ENCODE measurements at places on chromosomes 1 and 21. TPM values are rescaled to one million over a fixed set of nuclear protein-coding genes. Genes with fewer than 3 reads are reported as not detected.

- no peaks in the 10 kb centered on the region for H3K36me3 ChIP-seq
- H3K27me3 ChIP-seq: no peaks in the 10 kb centered on the region
- H3K4me1 ChIP-seq: no peaks in the 10 kb centered on the region
- H3K4me3 ChIP-seq: no peak overlapping the region
Observed at GRCh38 chr1:18597160-18598042, 33.2 kb upstream of the PAX7 start.

- H3K36me3 ChIP-seq: no peaks in the 10 kb centered on the region
- H3K27ac ChIP-seq: no peak overlapping the region
- no peak for DNase-seq
- no peaks in the 10 kb centered on the region for H3K4me1 ChIP-seq
- H3K27me3 ChIP-seq: no peaks in the 10 kb centered on the region
- no peak overlapping the region for H3K4me3 ChIP-seq
Observed at GRCh38 chr1:29361686-29362085, 125.4 kb downstream of the PTPRU start.

Gene NBPF4
- not detected for total RNA-seq

Gene EPHB2
- 0.17 TPM for total RNA-seq

GRCh38 chr1:58754073-58754613 lies 29.7 kb downstream of the JUN start:
- no peaks in the 10 kb centered on the region for H3K27me3 ChIP-seq
- H3K4me1 ChIP-seq: peaks cover 7% of the 10 kb centered on the region
- DNase-seq: no peak
- no peak overlapping the region for H3K27ac ChIP-seq
- H3K36me3 ChIP-seq: no peaks in the 10 kb centered on the region

Gene CD1D
- total RNA-seq: 5.3 TPM

GRCh38 chr21:33734818-33735217 lies 92.5 kb downstream of the ITSN1 start:
- no peaks in the 10 kb centered on the region for H3K27me3 ChIP-seq
- H3K4me3 ChIP-seq: no peak overlapping the region
- no peaks in the 10 kb centered on the region for H3K36me3 ChIP-seq

- no peak overlapping the region for H3K4me3 ChIP-seq
- H3K36me3 ChIP-seq: no peaks in the 10 kb centered on the region
Observed at GRCh38 chr1:180805316-180805715, 107.4 kb upstream of the KIAA1614 start.

DNA sequence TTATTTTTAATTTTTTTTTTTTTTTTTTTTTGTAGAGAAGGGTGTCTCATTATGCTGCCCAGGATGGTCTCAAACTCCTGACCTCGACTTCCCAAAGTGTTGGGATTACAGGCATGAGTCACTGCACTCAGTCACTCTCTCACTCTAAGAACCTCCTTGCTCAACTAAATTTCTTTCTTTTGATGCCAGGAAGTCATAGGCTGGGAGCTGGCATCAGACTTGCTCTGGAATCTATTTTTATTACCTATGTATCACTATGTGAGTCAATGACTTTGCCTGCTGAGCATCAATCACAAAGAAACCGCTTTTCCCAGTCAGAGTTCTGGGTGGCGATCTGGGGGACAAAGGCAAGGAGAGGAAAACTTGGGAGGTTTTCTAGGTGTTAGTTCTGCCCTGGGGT lies 35.5 kb upstream of the PARP1 start:
- no peak overlapping the region for H3K4me3 ChIP-seq
- H3K36me3 ChIP-seq: no peaks in the 10 kb centered on the region
- DNase-seq: no peak
- H3K27ac ChIP-seq: no peak overlapping the region
- H3K27me3 ChIP-seq: no peaks in the 10 kb centered on the region

DNA sequence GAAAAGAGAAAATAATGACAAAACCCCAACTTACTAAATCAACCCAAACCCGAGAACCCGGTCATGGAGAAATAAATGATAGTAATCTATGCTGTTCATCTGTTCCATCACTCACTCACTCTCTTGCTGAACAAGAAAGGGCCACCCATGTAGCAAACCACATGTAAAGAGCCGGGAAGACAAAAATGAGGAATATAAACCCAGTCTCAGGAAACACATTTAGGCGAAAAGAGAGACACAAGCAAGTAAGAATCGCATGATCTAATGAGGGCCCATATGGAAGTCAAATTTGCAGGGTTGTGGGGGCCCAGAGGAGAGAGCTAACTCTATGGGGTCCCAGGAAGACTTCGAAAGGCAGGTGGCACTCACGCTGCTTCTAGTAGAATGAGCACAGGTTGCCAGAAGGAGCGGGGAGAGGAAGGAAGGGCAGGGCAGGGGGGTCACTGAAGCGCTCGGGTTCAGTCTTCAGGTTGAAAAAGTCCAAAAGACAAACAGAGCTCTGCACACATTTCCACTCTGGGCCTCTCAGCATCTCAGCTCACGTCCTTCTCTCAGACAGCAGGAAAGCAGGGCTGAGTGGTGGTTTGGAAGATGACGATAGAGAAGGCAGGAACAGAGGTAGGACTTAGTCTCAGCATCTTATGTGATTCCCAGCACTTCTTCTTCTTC lies 142.9 kb upstream of the KRTAP19-8 start:
- no peaks in the 10 kb centered on the region for H3K36me3 ChIP-seq
- no peak overlapping the region for H3K27ac ChIP-seq
- H3K4me3 ChIP-seq: no peak overlapping the region
- DNase-seq: no peak
- H3K27me3 ChIP-seq: no peaks in the 10 kb centered on the region

Gene DDAH1
- not detected for total RNA-seq

DNA sequence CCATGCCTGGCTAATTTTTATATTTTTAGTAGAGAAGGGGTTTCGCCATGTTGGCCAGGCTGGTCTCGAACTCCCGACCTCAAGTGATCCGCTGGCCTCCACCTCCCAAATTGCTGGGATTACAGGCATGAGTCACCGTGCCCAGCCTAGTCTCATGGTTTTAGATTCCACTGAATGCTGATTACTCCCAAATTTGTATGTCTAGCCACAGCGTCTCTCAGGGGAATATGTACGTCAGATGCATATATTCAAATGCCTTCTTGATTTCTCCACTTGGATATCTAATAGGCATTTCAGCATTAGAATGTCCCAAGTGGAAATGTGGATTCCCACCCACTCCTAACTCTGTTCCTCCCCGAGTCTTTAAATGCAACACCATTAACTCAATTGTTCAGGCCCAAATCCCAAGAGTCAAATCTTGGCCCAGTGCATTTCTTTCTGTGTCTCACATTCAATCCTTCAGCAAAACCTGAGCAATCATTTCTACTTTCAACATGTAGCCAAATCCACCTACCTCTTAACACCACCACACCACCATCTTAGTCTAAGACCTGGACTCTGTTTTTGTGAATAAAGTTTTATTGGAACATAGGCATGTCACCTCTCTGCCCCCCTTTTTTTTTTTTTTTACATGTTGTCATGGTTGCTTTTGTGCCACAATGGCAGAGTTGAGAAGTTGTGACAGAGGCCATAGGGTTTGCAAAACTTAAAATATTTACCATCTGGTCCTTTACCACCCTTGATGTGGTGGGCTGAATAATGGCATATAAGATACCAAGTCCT lies 9.8 kb upstream of the CAMTA1 start:
- H3K27ac ChIP-seq: no peak overlapping the region
- H3K4me1 ChIP-seq: peaks cover 2% of the 10 kb centered on the region
- no peaks in the 10 kb centered on the region for H3K36me3 ChIP-seq
- no peak overlapping the region for H3K4me3 ChIP-seq

DNA sequence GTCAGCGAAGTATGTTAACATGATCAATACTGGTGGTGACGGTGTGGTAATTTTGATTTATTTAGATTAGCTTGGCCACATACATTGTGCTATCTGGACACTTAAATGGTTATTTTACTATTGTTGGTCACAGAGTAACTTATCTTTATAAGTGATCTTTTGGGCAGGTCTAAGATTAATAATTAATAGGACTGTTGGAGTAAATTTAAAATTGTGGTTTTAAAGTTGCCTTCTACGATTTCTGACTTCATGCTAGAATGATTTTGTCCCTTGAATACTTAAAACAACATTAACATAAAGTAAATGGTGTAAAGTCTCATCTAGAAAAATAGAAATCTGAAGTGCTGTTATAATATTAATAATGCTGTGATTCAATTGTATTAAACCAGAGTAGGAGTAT lies 14.7 kb downstream of the SRRM1 start:
- H3K4me1 ChIP-seq: no peaks in the 10 kb centered on the region
- no peak overlapping the region for H3K4me3 ChIP-seq
- H3K36me3 ChIP-seq: peaks cover 94% of the 10 kb centered on the region
- no peak for DNase-seq
- no peak overlapping the region for H3K27ac ChIP-seq
- no peaks in the 10 kb centered on the region for H3K27me3 ChIP-seq

- H3K27me3 ChIP-seq: no peaks in the 10 kb centered on the region
- H3K36me3 ChIP-seq: peaks cover 24% of the 10 kb centered on the region
- peaks cover 17% of the 10 kb centered on the region for H3K4me1 ChIP-seq
- DNase-seq: no peak
Observed at GRCh38 chr1:85259912-85260274, 431 bp upstream of the C1orf52 start.

DNA sequence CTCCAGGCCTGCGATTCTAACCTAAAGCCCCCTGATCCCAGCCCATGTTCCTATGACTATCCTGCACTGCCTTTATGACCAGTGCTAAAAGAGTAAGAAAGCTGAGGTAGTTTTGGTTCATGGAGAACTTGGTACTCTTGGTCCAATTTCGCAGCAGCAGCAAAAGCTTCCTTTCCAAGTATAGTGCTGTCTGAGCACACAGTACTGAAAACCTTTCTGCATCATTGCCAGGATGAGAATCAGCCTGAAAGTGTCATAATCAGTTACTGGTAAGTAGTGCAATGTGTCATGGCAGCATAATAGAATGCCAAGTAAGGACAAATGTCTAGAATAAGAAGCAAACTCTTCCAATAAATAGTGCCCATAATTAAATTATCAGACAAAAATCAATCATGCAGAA lies 889.6 kb upstream of the ADGRL4 start:
- H3K27me3 ChIP-seq: no peaks in the 10 kb centered on the region
- no peaks in the 10 kb centered on the region for H3K4me1 ChIP-seq
- H3K36me3 ChIP-seq: no peaks in the 10 kb centered on the region
- H3K27ac ChIP-seq: no peak overlapping the region

Gene FNDC10
- total RNA-seq: 1.4 TPM

Gene AGMAT
- 3.5 TPM for total RNA-seq

GRCh38 chr1:228457396-228458176 lies 29.6 kb upstream of the RNF187 start:
- no peaks in the 10 kb centered on the region for H3K36me3 ChIP-seq
- H3K4me3 ChIP-seq: peak overlapping the region; percentile 45
- peak overlapping the region; percentile 72 for H3K27ac ChIP-seq
- no peaks in the 10 kb centered on the region for H3K27me3 ChIP-seq
- peaks cover 30% of the 10 kb centered on the region for H3K4me1 ChIP-seq

Gene S100A2
- not detected for total RNA-seq

Gene SLC45A1
- 0.61 TPM for total RNA-seq

DNA sequence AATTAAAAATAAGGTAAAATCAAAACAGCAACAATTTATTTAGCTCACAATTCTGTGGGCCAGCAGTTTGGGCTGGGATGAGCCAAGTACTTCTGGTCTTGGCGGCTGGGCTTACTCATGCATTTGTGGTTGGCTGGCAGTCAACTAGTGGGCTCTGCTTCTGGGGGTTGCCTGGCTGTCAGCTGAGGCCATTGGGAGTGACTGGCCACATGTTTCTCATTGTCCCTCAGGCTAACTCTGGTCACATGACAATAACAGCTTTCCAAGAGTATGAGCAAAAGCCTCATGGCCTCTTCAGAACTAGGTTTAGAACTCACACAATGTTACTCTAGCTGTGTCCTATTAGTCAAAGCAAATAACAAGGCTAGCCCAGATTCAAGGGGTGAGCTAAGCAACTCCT lies 15.6 kb upstream of the CHIA start:
- no peak for DNase-seq
- H3K36me3 ChIP-seq: no peaks in the 10 kb centered on the region
- H3K27me3 ChIP-seq: no peaks in the 10 kb centered on the region
- H3K4me1 ChIP-seq: peaks cover 18% of the 10 kb centered on the region
- no peak overlapping the region for H3K4me3 ChIP-seq

Gene SLC30A2
- total RNA-seq: not detected

- H3K27ac ChIP-seq: no peak overlapping the region
- no peaks in the 10 kb centered on the region for H3K36me3 ChIP-seq
Observed at GRCh38 chr1:85394130-85394529, 70.8 kb downstream of the DDAH1 start.

- H3K27me3 ChIP-seq: no peaks in the 10 kb centered on the region
- no peaks in the 10 kb centered on the region for H3K4me1 ChIP-seq
- DNase-seq: peak; percentile 75
- H3K4me3 ChIP-seq: no peak overlapping the region
- no peaks in the 10 kb centered on the region for H3K36me3 ChIP-seq
Observed at GRCh38 chr1:172089768-172090510, 248.6 kb downstream of the DNM3 start.

- no peaks in the 10 kb centered on the region for H3K27me3 ChIP-seq
- no peak overlapping the region for H3K27ac ChIP-seq
- no peak overlapping the region for H3K4me3 ChIP-seq
Observed at GRCh38 chr1:69662321-69662720, 94.6 kb downstream of the LRRC7 start.

GRCh38 chr1:24048205-24048869 lies 63.6 kb downstream of the MYOM3 start:
- no peak for DNase-seq
- no peak overlapping the region for H3K27ac ChIP-seq
- H3K4me1 ChIP-seq: no peaks in the 10 kb centered on the region
- H3K36me3 ChIP-seq: no peaks in the 10 kb centered on the region
- H3K27me3 ChIP-seq: no peaks in the 10 kb centered on the region

DNA sequence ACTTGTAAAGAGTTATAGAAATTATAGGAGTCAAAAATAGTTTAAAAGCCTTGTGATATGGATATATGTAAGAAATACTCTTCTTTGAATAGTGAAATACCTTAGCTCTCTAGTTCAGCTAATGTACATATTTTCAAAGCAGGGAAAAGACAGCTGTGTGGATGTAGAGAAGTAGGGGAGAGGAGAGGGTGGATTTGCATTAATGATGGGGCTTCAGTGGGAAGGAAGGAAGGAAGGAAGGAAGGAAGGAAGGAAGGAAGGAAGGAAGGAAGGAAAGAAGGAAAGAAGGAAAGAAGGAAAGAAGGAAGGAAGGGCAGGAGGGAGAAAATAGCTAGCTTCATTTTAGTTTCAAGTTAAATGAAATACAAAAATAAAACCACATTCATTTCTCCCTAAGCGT lies 62.4 kb upstream of the RGS1 start:
- DNase-seq: no peak
- no peak overlapping the region for H3K4me3 ChIP-seq
- peaks cover 10% of the 10 kb centered on the region for H3K27me3 ChIP-seq

DNA sequence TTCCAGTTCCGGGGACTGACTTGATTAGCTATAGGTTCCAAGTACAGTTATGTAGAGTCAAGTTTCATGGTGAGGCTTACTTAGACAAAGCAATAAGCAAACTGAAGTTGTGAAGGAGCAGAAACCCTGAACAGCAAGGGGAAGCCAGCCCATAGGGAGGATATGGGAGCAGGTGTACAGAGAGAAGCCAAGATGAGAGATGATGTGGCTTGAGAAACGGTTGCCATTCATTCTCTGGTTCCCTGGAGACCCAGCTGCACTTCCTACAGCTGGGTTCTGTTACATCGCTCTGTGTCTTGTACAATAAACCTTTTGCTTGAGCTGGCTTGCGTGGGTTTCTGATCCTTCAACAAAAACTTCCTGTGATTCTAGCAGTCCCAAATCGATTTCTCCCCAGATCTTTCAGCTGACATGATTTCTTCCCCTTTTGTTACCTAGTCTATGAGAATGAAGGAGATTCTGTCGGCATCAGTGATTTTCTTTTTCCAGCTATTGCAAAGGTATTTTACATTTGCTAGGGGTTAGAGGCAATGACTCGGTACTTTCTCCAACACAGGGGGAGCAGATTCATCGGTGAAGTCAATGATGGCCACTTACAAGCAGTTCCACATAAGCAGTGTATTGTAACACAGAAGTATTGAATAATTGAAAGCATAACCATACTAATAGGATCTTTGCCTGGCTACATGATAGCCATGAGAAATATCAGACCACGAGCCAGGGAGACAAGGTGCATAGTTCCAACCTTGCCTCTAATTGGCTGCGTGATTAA lies 67.3 kb downstream of the URB2 start:
- H3K36me3 ChIP-seq: no peaks in the 10 kb centered on the region
- no peak overlapping the region for H3K4me3 ChIP-seq
